Activated CD8-positive, alpha-beta memory T cell treated with anti-CD3 and anti-CD28 coated beads, Interleukin-2, amount 50 U/mL, for 4 hours (primary cell): ENCODE measurements at places on chromosomes 16 and 17.

DNA sequence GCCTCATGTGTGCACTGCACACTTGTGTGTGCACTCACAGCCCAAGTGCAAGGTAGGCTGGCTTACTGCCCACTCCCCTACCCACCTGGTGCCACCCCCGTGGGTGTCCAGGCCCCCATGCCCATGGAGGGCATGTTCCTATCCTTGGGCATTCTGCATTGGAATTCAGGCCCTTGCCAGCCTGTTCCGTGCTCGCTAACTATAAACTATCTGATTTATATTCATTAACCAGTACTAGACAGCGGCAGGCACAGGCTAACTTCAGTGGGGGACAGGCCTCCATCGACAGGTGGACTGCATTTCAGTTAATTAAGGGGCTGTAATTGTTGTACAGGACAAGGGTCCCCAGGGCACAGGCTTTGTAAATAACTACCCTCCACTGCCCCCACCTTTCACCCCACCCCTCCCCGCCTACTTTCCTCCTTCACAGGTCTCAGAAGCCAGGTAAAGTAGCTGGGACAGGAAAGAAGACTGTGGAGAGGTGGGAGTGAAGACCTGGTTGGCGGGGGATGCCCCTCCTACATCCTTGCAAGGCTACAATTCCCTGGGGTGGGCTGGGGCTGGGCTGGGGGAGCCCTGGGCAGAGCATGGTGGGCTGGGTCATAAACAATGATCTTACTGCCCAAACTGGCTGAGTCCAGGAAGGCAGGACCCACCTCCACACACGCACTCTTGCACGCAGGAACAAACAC is 119.0 kb upstream of the LHX1 start:
- DNase-seq, result no peak

- no peak for DNase-seq
Observed at GRCh38 chr17:60159479-60159866, 9.7 kb downstream of the CA4 start.

- DNase-seq, result peak; percentile 4
Observed at GRCh38 chr17:58320570-58321323, 7.8 kb downstream of the TSPOAP1 start.

DNA sequence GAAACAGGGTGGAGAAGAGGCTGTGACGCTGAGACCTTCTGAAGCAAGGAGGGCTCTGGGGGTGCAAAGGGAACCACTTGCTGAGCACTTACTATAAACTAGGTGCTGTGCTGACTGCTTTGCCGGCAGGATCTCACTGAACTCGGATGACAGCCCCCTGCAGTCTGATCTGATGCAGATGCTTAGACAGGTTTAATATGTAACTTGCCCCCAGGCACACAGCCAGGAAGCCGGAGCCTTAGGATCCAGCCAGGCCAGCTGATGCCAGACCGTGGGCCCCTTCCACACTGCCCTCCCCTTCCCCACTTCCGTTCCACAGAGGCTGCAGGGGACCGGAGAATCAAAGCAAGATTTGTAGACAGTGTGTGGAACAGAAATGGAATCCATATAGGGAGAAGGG is 23.1 kb downstream of the SPACA3 start:
- DNase-seq, result no peak

DNA sequence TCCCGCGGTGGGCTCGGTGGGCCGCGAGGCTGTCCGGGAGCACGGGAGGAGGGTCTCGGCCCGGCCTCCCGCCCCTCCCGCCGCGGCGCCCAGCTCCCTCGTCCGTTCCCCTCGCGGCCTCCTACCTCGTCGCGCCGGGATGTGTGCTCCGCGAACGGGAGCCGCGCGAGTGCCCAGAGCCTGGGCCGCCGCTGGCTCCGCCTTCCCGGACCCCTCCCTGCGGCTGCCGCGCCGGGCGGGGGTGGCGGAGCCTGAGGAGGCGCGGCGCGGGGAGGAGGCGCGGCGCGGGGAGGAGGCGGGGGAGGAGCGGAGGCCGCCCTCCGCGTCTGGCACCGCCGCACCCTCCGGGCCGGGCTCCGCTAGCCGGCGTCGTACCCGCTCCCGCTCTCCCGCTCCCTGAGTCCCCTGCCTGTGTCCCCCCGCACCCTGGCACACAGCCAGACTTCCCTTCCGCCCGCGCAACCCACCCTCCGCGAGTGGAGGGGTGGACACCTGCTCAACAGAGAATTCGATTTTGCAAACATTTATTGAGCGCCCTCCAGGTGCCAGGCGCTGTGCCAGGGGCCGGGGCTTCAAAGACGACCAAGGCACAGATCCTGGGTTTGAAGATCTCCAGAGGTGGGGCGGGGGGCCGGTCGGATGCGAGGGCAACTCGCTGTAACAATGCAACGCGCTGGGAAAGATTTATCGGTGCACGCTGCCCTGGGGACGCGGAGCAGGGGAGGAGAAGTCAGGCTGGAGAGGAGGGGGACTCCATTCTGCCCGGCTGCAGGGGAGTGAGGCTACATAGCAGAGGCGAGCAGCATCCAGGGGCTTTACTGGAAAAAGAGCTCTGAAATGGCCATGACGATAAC is at the start of gene MPP3:
Gene MPP3, minus strand, starts transcription at position 171 of the 854 bp plus-strand sequence. CDS start 1,240 bp downstream, outside the sequence.
- DNase-seq, result peak; percentile 55

- DNase-seq, result no peak
Observed at GRCh38 chr17:80883831-80884735, 107.6 kb upstream of the CHMP6 start.

DNA sequence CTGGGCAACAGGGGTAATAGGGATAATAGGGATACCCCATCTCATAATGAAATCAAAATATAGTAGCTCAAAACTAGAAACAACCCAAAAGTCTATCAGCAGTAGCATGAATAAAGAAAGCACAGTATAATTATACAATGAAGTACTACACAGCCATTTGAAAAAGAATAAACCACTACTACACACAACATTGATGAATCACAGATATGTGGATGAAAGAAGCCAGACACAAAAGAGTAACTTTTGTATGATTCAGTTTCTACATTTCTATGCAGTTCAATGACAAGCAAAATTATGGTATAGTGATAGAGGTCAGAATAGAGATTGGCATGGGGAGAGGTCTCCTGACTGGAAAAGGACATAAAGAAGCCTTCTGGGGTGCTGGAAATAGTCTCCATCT is 2.8 kb upstream of the HOXB13 start:
- DNase-seq, result no peak

DNA sequence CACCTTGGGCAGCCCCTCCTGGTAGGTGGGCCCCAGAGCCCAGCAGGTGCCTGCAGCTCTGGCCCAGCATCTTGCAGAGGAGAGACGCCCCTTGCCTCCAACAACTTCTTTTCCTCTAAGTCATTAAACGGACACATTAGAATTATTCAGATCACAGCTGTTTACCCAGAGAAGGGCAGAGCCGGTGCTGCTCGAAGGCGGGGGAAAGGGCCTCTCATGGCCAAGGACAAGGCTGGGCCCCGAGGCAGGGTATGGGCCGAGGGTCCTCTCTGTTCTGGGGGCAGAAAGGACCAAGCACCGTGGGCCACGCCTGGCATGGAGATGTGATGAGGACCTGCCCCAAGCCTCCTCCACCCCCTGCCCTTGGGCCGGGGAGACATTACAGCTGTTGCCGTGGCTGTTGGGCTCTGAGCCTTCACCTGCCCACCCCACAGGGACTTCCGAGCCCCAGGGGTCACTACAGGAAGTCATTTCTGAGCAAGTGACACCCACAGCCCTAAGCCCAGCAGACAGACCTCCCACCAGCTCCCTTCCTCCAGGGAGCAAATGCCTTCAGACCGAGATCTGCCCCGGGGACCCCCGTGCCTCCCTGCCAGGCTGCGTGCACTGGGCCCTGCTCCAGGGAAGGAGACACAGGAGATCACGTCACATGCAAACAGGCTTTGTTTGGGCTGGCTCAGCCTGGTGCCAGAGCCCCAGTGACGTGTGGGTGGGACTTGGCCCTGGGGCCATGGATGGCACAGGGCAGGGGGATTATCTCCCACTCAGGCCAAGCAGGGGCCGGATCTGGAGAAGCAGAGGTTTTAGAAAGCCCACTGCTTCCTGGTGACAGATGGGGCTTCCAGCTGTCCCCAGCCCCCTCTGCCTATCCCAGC is 699 bp upstream of the PVALEF start:
- no peak for DNase-seq

DNA sequence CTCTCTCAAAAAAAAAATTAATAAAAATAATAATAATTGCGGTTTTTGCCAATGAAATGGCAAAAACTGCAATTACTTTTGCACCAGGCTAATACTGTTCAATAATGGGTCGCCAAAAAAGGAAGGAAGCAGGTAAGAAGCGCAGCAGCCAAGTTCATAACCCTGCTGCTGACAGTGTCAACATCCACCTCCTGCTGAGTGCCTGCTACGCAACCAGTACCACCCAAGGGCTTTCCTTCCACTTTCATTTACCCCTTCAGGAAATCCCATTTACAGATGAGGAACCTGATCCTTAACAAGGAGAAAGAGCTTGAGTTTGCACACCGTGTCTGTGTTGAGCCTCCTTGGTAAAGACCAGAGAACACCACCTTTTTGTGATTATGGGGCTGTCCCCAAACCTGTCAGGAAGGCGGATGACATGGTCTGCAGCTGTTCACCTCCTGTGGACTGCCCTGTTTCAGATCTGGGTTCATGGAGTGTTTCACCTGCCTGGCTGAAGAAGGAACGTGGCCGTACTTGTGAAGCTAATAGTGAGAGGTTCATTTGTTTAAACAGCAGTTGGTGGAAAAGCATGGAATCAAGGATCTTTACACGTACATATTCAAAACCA is 378.0 kb downstream of the SLC39A11 start:
- DNase-seq, result no peak

- DNase-seq, result no peak
Observed at GRCh38 chr16:55876854-55877253, 1.7 kb upstream of the CES5A start.
